ENCODE measurements at places on chromosomes 7 and 10.

GRCh38 chr7:11540271-11540761 is 291.7 kb downstream of the THSD7A start:
- DNase-seq, result no peak

- DNase-seq, result peak; percentile 71
These were observed 229.0 kb downstream of the STK31 start for GRCh38 chr7:23938937-23939552.

- DNase-seq, result peak; percentile 96
These were observed 11.7 kb downstream of the HSPB1 start for GRCh38 chr7:76314042-76314721.

DNA sequence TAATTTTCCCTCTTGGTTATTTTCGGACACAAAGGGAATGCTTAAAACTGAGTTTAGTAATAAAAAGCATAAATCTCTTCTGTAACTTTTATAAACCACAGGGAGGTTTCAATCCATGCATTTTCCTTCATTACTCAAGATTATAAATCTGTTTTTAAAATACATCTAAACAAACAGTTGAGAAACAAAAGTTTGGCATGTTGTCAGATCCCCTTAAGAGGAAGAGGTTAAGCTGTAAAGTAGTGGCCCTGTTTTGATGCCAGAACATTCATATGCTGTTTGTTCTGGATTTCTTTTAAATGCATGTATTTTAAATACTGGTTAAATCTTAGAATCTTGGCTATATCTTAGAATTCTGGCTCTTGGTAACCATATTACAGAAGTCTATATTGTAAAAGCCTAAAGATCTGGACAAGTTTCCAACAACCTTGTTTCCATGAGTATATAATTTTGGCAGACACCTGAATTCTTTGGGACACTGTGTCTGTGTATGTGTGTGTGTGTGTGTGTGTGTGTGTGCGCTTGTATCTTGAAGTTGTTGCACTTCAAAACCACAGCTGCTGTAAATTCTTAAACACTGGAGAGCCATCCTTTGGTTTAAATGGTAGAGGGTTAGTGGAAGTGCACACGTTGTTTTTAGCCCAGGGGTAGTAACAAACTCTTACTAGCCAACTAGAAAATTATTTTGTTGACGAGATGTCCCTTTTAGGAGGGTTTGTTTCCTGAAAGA is 6.8 kb upstream of the SEMA4G start:
- DNase-seq, result no peak

DNA sequence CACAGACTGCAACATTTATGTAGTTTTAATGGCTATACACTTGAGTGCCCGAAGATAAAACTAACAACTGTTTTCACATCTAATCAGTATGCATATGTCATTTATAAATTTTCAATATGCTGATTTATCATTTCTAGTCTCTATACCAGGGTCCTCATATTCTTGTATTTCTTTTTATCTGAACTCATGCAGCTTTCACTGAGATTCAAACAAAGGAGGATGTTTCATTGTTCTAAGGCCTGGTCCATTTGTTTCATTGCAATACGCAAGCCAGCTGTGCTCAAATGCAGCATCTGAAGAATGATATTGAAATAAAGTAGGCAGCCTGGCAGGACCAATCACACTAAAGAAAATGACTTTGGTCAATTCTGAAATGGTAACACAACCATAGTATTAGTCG is 31.7 kb downstream of the MAGI2 start:
- DNase-seq, result no peak

All from Karpas-422 (cell line).